ENCODE measurements at places on chromosomes 1 and 21. TPM values are rescaled to one million over a fixed set of nuclear protein-coding genes. Genes with fewer than 3 reads are reported as not detected.

The KIF26B gene
- 33.3 TPM for polyA plus RNA-seq

The ICOSLG gene
- 7.3 TPM for polyA plus RNA-seq

DNA sequence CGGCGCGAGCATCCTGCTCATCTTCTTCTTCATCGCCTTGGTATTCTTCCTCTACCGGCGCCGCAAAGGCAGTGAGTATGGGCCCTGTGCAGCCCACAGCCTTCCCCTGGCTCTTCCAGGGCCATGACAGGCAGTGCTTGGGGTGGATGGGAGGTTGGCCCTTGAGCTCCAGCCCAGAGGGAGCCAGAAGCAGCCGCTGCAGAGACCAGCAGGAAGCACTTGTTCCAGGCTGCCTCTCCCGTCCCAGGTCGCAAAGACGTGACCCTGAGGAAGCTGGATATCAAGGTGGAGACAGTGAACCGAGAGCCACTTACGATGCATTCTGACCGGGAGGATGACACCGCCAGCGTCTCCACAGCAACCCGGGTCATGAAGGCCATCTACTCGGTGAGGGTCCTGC is 87.3 kb upstream of the CD1D start:
- no peak for DNase-seq

DNA sequence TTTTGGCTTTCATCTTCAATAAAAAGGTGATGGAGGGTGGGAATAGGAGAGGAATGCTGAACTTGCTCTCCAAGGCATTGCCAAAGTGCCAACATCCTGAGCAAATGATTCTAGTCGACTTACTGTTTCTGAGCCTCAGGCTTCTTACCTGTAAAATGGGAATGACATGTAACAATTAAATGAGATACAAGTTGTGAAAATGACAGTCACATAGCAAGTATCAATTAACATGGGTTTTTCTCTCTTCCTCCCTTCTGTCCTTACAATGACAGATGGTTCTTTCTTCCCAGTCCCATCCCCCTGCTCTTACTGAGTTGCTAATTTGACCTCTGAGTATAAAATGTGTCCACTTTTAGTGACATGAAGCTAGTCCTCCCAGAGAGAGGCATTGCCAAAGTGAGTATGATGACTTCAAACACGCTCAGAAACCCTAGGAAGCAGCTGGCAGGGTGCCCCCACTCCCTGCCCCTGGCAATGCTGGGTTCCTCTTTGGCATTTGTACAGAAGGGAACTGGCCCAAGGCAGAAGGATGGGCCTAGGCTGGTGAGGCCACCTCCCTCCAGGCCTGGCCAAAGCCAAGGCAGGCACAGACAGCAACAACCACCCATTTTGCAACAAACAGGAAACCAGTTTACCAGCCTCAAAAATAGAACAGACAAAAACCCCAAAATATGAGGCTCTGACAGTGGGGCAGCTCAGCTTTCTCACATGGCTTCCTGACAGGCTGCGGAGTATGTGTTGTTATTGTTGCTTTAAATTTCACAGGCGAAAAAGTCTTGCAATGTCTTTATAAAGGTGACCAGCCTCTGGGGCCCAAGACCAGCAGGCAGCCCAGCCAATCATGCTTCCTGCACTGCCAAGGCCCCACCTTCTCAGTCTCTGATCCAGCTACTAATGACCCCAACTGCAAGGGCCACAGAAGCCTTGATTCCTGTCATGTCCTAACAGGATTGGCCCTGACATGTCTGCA is 115.9 kb downstream of the HIVEP3 start:
- no peak for DNase-seq

- DNase-seq: no peak
Measured at GRCh38 chr1:201222125-201222524, 31.5 kb downstream of the IGFN1 start.

DNA sequence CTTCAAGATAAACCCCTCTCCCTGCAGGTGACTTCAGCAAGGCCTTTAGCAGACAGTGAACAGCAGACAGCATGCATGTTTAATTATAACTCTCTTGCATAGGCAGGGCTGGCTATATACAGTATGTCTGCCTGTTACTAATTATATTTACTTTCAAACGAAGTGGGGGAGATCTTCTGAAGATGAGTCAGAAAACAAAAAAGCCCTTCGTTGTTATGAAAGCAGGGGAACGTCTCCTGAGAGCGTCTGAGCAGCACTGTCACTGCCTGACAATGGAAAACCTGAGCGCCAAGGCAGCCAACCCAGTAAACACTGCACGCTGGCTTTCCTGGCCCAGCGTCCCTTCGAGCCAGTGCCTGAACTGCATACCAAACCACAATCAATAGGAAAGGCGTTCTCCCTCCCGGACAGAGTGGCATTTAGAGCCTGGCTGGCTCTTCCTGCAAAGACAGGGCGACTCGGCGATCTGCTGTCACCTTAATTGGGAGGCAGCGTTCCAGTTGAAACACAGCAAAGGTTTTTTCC is 54.1 kb downstream of the TOMM20 start:
- no peak for DNase-seq

DNA sequence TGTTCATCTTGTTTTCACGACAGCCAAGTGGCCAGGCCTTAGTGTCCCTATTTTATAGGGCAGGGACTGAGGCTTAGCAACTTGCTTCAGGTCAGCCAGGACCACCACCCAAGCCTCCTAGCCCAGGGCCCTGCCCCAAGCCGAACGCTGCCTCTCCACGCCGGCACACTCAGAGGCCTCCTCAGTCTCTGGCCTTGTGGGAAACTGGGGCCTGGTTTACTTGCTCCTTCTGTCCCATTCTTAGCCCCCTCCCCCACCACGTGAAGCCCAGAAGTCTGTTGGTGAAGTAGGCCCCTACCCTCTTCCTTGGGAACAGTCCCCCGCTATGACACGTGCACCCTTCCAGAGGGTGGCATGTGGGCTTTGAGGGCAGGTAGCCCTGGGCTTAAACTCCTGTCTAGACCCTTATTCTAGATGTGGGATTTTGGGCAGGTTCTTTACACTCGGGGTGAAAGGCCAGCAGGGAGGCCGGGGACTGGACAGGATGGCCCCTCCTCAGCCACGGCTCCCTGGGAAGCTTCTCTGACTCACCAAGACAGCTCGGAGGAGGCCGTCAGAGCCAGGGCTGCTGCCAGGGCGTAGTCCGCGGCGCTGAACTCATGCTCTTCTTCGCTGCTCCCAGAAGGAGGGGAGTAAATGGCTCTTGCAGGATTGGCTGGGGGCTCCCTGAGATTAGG is 4.3 kb downstream of the MYOM3 start:
- DNase-seq: no peak
